Inflammatory macrophage treated with lipopolysaccharide for 1 hour (primary cell): ENCODE measurements at places on chromosomes 4 and X.

DNA sequence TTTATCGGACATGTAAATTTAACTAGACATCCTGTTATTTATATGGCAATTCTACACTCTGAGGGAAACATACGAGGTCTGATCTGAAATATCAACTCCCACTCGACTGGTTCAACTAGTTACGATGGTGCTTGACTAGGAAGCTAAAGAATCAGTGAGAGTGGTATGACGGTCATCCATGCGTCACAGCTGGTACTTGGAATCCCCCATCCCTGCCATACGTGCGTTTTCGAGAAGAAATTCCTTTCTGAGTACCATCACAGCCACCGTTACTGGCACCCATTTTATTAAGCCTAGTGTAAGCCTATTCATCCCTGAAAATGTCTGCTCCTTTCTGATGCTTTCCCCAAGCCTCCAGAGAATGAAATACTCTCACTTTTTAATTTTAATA, 695 bp upstream of the PIGA start:
- DNase-seq = peak; percentile 63

DNA sequence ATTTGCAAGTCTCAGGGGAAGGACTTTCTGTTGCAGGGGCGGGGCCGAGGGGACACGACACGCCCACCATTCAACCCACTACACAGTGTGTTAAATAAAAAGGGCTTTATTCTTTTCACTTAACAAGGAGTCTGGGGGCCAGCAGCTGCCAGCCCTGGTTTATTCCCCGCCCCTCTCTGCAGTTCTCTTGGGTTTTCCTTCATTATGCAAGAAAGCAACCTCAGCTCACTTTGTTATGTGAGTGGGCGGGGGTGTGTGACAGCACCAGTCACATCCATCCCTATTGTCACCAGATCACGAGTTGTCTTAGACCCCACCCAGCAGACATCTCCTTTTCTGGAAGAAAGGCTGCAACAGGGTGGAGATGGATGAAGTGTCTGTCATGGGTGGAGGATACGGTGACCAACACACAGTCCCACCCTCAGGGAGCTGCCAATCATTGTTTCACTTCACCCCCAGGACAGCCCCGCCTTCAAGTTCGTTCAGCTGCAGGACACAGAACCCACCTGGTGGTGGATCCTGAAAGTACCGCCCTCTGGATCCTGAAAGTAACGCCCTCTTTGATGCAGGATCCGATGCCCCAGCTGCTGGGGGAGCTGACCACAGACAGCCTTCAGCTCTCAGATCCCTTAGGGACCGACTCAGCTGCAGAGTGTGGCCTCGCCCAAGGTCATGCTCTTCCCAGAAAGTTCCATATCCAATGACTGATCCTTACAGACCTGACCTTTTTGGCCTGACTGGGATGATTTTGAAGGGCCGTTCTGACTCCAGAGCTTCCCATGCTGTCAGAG, 79.6 kb downstream of the SMIM20 start:
- DNase-seq = peak; percentile 93

GRCh38 chrX:72115380-72115779, 16.3 kb downstream of the RTL5 start:
- DNase-seq = no peak

DNA sequence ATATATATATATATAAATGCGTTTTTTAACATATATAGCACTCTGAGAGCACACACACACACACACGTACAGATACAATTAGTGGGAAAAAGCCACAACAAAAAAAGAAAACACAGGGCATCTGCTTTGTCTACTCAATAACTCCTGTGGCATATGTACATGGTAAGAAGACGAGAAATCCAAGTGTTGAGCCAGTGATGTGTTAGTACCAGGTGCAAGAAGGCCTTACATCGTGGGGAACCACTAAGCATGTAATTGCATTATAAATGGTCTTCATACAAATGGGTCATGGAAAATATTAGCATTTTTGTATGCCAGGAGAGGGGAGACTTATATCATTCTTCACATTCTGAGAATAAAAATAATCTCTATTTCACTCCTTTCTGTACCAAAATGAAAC, 62.7 kb upstream of the FAM47B start:
- no peak for DNase-seq

DNA sequence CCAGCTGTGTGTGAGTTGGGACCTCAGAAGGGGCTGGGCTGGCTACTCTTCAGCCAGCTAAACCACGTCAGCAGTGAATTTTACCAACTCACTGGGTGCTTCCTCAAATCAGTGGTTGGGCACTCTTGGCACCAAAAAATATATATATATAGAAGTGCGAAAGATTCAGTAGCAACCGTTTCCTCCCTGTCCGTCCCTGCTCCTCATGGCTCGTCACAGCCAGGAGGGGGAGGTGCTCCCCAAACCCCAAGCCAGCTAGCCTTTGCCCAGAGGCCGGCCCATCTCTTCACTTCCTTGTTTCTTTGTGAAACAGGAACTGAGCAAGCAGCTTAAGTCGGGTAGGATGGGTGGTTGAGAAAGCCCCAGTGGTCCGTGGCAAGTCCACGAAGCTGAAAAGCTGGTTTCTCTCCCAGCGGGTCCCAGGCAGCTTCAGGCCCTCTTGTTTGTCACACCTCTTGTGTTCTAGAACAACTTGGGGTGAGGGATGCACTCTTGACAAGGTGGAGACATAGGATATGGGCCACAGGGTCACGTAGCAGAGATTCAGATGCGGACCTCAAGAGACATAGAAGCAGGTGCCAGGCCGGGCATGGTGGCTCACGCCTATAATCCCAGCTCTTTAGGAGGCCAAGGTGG, 6.8 kb upstream of the SASH3 start:
- peak; percentile 80 for DNase-seq

GRCh38 chrX:68365341-68365740, 68.0 kb downstream of the OPHN1 start:
- DNase-seq = no peak

- DNase-seq = no peak
These were observed 6.9 kb upstream of the VEGFC start for GRCh38 chr4:176799653-176800052.

DNA sequence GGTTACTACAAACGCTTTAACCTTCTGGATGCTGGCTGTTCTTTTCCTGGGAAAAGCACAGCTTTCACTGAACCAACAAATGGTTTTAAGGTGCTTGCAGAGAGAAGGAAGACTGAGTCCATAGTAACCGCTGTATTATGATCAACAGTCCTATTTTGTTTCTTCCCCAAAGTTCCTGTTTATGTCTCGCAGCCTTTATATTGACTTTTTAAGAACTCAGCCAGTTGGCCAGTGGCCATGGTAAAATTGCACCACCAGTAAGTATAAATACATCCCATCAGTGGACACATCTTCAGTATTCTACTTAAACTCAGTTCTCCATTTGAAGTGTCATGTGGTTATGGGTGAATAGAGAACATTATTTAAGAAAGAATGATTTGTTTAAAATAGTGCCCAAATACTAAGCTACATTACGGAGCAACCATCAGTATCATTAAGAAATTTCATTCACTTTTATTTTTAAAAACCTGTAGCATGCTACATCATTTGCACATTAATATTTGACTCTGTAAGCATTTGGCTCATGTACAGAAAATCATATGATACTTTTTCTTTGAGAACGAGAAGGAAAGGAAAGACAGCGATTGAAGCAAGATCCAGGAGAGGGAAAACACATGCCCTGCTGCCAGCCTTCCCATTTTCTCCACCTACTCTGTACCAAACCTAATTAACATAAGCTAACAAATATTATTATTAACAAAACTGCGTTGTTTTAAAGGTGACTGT, 287.0 kb downstream of the ARHGAP24 start:
- DNase-seq = peak; percentile 25

DNA sequence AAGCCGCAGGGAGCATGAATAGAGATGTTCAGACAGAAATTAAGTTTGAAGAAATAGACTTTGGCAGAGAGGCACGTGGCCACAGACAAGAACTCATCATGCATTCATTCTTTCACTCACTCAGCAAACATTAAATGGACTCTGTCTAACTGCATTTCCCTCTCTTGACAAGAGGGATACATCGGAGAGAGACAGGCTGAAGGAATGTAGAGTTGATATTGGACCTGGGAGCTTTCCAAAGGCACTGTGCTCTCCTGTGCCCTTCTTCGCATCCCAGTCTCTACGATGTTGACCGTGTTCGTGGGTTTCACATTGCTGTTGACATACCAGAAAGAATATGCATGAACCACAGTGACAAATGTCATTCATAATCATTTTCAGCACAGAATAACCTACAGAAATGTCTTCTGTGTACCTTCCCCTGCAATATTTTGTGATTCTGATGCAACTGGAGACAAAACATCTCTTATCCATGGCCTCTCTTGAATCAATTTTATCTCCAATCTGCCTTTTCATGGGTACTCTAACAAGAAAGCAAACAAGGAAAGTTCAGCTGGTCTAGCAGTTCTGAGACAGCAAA, 34.7 kb upstream of the CD99 start:
- no peak for DNase-seq

DNA sequence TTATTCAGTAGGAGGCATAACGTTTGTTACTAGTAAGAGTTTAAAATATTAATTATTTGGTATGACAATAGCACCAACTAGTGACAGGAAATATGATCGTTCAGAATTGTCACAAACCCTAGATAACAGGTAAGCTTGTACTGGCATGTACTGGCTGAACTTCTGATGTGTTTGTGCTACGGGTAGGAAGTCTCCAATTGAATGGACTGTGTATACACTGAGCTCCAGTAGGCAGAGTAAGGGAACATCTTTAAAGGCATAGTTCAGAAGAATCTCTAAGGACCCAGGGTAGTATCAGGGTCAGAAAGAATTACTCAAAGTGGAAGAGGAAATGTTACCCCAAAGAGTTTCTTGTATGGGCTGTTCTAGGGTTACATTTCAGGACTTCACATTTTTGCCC, 230.4 kb downstream of the EDA2R start:
- no peak for DNase-seq

DNA sequence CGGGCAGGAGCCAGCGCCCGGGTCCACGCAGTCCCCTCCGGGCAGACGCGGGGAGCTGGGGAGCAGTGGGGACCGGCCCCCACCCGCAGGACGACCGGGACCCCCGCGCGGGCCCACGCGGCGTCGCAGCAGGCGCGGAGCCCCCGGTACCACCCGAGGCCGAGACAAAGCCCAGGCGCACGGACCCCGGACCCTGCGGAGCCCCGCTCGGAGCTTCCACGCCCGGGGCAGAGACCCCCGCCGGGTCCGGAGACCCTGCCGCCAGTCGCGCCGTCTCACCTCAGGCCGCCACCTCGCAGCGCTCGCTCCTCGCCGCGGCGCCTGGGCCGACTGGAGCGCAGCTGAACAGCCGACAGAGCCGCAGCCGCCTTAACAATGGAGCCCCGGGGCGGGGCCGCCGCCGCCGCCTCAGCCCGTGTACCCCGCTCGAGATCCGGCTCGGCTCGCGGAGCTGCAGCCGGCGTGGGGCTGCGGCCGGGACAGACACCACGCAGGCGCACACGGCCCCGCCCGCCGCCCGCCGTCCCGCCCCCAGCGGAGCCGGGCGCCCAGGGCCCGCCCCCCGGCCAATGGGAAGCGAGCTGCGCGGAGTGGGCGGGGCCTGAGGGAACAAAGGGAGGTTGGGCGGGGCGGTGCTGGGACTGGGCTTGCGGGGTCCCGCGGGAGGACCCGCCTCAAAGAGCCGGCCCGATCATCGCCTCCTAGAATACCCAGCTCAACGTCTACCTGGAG, at the start of gene AFAP1:
AFAP1 (minus strand) TSS at position 485 of the 732 bp plus-strand sequence. CDS start 67,783 bp downstream, outside the sequence.
- peak; percentile 59 for DNase-seq

- peak; percentile 0 for DNase-seq
These were observed 176.2 kb upstream of the CXorf66 start for GRCh38 chrX:140141444-140142029.

DNA sequence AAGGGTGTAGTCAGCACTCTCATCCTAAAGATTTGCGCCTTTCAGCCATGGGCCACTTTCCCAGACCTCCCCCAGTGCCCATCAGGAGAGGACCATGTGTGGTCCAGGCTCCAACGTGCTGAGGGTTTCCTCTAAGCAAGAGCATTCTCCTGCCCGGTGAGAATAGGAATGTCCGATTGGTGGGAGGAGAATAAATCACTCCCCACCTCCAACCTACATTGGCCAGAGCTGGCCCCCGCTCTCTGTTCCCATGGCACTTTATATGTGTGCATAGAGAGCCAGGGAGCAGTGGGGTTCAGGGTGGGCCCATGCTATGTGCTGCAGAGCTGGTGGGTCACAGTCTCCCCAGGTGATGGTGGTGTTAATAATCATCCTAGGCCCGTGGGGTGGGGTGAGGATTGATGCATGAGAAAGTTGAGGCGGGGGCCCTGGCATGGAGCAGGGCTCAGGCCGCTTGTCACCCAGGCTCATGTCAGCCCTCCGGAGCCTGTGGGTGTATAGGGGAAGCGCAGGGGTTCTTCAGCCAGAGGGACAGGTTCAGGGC, 6.8 kb upstream of the SORCS2 start:
- no peak for DNase-seq

GRCh38 chr4:7055111-7055989, 12.2 kb downstream of the TADA2B start:
- DNase-seq = no peak

- no peak for DNase-seq
These were observed 115.3 kb downstream of the AASDH start for GRCh38 chr4:56272003-56272402.

DNA sequence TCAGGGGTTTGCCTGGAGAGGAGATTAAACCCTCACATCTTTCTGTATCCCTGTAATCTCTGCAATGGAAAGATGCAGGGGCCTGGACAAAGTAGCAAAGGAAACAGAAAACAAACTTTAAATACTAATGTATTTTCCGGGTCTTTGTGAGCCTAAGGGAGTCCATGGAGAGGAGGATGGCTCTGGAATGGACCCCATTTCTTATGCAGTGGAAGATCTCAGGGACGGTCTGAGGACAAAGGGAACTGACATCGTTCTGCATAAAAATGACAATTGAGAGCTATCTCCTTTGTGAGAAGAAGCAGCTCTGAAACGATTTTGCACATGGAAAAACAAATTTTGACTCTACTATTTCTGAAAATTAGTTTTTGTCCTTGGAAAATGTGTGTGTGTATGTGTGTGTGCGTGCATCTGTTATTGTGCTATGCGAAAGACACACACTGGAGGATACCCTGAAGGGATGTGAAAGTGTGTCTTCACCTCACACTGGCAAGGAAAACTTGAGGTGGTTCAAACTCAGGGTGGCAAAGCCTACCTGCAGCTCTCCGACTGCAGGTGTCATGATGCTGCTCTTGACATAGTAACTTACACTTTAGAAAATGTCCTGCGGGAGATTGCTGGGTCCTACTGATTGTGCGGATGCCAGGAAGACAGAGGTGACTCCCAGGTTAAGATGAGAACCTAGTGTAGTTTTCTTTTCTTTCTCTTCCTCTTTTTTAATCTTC, 126.4 kb upstream of the JADE1 start:
- no peak for DNase-seq

GRCh38 chr4:41297832-41298231, 41.1 kb downstream of the UCHL1 start:
- no peak for DNase-seq

- DNase-seq = no peak
These were observed 14.4 kb upstream of the DUSP9 start for GRCh38 chrX:153632595-153632946.
